CD8-positive, alpha-beta memory T cell (primary cell): ENCODE measurements at places on chromosomes 11 and 22.

DNA sequence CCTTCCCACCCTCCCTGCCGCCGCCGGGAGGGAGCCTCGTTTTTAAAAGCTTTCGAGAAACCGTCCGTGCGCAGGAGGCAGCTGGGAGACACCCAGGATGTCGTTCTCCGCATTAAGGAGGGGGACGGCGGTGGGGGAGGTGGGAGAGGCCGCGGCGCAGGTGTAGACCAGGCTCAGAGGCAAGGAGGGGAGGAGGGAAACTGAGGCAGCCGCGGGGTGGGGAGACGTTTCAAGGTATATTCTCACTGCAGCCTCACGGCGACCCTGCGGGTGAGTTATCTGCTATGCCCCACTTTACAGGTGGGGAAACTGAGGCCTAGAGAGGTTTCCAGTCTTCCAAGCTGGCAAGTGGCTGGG lies 42.7 kb downstream of the CYTH4 start:
- H3K36me3 ChIP-seq: no peaks in the 10 kb centered on the region
- peaks cover 25% of the 10 kb centered on the region for H3K27me3 ChIP-seq
- no peak for DNase-seq
- H3K4me3 ChIP-seq: no peak overlapping the region

- H3K27me3 ChIP-seq: no peaks in the 10 kb centered on the region
- no peak overlapping the region for H3K4me3 ChIP-seq
- H3K27ac ChIP-seq: no peak overlapping the region
- no peaks in the 10 kb centered on the region for H3K4me1 ChIP-seq
- no peak for DNase-seq
Measured at GRCh38 chr11:135036488-135037297, 624.7 kb upstream of the B3GAT1 start.

- H3K4me1 ChIP-seq: no peaks in the 10 kb centered on the region
- no peaks in the 10 kb centered on the region for H3K36me3 ChIP-seq
- H3K27ac ChIP-seq: no peak overlapping the region
- DNase-seq: no peak
- H3K4me3 ChIP-seq: no peak overlapping the region
- no peaks in the 10 kb centered on the region for H3K27me3 ChIP-seq
Measured at GRCh38 chr22:45838305-45838887, 138.6 kb downstream of the WNT7B start.

DNA sequence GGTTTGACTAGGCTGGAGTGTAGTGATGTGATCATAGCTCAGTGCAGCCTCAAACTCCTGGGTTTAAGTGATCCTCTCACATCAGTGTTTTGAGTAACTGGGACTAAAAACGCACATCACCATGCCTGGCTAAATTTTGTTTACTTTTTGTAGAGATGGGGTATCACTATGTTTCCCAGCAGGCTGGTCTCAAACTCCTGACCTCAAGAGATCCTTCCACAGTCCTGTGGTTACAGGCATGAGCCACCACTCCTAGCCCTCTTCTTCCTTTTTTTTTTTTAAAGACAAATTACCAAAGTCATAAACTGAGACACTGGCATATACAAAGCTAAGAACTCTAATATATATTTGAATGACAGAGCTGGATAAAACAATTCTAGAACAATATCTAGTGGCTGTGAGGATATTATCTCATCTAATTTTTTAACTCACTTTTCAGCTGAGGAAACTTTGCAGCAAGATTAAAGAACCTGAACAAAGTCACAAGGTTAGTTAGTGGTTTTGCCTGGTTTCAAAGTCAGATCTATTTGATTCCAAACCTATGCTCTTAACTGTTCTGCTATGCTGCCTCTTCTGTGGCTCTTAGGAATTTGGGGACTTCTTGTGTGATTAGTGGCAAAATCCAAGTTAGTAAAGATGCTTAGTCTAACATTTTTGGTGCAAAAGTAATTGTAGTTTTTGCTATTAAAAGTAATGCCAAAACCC lies 95.3 kb upstream of the RAG2 start:
- H3K4me1 ChIP-seq: no peaks in the 10 kb centered on the region
- H3K27ac ChIP-seq: no peak overlapping the region
- DNase-seq: no peak
- peaks cover 15% of the 10 kb centered on the region for H3K27me3 ChIP-seq
- H3K4me3 ChIP-seq: no peak overlapping the region

GRCh38 chr22:29827091-29827490 lies 11.0 kb downstream of the ASCC2 start:
- H3K27ac ChIP-seq: no peak overlapping the region
- H3K27me3 ChIP-seq: no peaks in the 10 kb centered on the region
- DNase-seq: no peak
- no peaks in the 10 kb centered on the region for H3K4me1 ChIP-seq

- no peaks in the 10 kb centered on the region for H3K4me1 ChIP-seq
- H3K27ac ChIP-seq: no peak overlapping the region
- no peaks in the 10 kb centered on the region for H3K36me3 ChIP-seq
- no peak for DNase-seq
Measured at GRCh38 chr11:111513240-111513605, 1.0 kb upstream of the BTG4 start.

DNA sequence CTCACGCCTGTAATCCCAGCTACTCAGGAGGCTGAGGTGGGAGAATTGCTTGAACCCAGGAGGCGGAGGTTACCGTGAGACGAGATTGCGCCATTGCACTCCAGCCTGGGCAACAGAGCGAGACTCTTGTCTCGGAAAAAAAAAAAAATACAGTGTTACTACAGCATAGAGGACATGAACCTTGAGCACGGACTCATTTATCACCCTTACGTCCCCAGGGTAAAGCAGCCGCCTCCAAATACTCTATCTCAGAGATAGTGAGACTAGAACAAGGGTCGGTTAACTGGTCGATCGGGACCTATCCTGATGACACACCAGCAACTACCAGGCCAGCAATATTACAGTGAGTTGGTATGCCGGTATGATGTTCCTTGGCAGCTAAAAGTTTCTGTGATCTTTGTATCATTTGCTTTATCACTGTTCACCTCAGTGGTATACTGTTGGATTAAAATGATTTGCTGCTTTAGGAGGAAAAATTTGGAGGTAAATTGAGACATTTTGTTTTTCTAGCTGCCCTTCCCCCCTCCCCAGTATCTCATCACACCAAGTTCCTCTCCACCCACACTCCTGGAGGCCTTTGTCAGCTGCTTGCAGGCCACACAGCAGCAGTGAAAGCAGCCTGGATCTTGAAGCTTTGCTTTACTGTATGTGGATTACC lies 7.0 kb upstream of the SIDT2 start:
- H3K4me3 ChIP-seq: no peak overlapping the region
- no peaks in the 10 kb centered on the region for H3K4me1 ChIP-seq
- H3K36me3 ChIP-seq: peaks cover 6% of the 10 kb centered on the region
- DNase-seq: no peak
- H3K27me3 ChIP-seq: no peaks in the 10 kb centered on the region

DNA sequence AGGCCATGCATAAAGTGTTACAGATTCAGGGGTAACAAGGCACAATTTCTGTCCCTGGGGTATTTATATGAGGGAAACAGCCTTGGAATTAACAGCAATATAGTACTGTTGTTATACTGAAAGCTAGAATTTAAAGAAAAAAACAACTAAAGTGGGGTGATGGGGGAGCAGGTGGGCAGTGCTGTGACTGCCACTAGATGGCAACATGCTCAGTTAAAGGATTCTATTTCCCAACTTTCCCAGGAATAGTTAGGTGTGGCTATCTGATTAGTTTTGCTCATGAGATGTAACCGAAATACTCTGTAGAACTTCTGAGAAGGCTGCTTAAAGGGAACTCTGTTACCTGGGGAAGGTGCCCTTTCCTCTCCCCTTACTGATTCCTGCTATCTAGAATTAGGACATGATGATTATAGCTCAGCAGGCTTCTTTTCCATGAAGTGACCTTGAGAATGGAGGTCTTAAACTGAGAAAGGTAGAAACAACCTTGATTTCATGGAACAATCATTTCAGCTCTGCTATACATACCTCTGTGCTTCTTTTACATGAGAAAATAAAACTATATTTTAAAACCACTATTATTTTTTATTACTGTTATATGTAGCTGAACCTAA lies 102.6 kb downstream of the RELT start:
- H3K27ac ChIP-seq: no peak overlapping the region
- no peaks in the 10 kb centered on the region for H3K36me3 ChIP-seq
- H3K4me1 ChIP-seq: no peaks in the 10 kb centered on the region
- no peaks in the 10 kb centered on the region for H3K27me3 ChIP-seq
- H3K4me3 ChIP-seq: no peak overlapping the region
- no peak for DNase-seq

- no peak for DNase-seq
- H3K27ac ChIP-seq: no peak overlapping the region
- H3K27me3 ChIP-seq: no peaks in the 10 kb centered on the region
- no peak overlapping the region for H3K4me3 ChIP-seq
- H3K36me3 ChIP-seq: no peaks in the 10 kb centered on the region
- no peaks in the 10 kb centered on the region for H3K4me1 ChIP-seq
Measured at GRCh38 chr11:13629779-13630178, 38.7 kb upstream of the FAR1 start.

DNA sequence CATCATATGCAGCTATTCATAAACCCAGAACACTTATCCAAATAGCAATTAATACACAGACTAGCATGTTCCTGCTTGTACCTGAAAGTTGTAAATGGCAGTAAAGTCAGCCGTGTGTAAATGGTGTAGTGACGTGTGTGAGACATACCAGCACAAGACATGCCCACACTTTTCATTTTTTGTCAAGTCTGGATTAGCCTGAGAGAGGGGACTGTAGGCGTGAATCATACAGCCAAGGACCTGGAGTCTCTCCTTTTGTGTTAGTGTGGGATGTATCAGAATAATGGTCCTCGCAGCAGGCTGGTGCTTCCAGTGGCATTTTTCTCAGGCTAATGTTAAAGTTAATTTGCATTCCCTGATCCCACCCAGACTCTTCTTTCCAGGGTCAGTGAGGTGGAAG lies 116.8 kb upstream of the BMAL1 start:
- no peak overlapping the region for H3K27ac ChIP-seq
- no peaks in the 10 kb centered on the region for H3K27me3 ChIP-seq
- H3K4me1 ChIP-seq: no peaks in the 10 kb centered on the region
- no peaks in the 10 kb centered on the region for H3K36me3 ChIP-seq

GRCh38 chr22:48263791-48264351 lies 1501.4 kb downstream of the TBC1D22A start:
- H3K27me3 ChIP-seq: no peaks in the 10 kb centered on the region
- no peak overlapping the region for H3K27ac ChIP-seq
- H3K4me1 ChIP-seq: no peaks in the 10 kb centered on the region
- H3K36me3 ChIP-seq: no peaks in the 10 kb centered on the region
- no peak for DNase-seq
- no peak overlapping the region for H3K4me3 ChIP-seq

DNA sequence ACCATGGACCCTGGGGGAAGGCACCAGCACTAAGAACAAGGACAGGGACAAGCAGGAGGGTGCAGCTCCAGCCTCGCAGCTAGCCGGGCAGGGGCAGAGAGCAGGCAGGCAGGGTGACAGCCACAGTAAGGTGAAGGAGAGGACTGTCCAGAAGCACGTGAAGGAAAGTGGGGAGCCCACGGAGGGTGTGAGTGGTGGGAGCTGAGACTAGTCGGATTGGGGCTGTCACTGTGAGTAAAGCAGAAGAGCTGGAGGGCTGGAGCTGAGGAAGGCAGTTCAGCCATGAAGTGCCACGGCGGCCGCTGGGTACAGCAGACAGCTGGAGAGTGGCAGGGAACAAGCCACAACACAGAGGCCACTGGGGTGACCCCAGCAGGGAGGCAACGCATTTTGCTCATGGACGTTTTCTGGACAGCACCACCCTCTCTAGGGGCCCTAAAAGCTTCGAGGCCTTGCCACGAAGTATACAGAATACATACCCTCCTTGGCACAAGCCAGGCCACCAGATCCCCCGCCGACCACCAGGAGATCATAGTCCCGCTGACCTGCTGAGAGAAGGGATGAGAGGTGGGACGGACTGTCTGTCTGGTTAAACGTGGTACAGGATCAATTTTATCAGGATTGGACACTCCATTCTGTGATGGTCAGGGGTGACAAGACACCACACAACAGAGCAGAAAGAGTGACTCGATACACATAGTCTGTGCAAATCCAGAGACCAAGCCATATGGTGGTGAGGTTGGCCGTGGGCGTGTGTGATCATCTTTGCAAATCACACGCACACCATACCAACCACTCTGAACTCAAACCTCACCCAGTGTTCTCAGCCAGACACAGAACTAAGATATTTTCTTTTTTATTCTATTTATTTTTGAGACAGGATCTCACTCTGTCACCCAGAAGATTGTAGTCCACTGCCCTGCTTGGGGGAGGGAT lies 10.8 kb upstream of the COMT start:
- DNase-seq: no peak
- H3K4me1 ChIP-seq: no peaks in the 10 kb centered on the region
- H3K4me3 ChIP-seq: no peak overlapping the region
- H3K36me3 ChIP-seq: peaks cover 4% of the 10 kb centered on the region
- no peaks in the 10 kb centered on the region for H3K27me3 ChIP-seq

DNA sequence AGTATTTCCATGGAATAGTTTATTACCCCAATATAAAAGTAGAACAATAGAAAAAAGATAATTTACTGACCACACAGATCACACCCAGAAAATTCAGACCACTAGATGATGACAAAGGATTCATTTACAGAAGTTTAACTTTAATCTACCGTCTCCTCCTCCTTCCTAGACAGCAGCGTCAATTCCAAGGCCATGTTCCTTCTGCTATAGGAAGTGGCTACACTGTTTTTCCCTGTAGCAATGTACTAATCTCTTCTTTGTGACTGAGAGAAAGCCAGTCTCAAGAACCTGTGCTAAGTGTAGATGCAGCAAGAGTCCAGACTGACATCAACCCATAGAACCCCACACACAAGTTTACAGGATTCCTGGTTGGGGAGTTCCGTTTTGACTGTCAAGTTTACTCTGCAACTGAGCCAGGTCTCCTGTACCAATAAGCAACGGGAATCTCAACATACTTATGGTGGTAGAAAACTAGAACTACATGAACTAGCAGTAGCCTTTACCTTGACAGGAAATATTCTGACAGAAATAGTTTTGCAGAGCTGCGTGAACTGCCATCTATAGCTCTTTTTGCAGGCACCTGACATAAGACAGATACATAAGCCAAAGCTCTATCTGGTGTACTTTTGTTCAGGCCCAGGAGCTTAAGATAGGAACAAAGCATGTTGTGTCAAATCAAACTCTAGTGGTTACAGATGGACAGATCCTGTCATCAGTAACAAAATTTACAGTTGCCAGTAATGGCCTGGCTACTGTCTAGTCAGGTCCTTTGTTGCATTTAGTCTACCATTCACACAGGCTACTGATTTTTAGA lies 42.9 kb downstream of the MRTFA start:
- H3K27me3 ChIP-seq: no peaks in the 10 kb centered on the region
- no peak overlapping the region for H3K4me3 ChIP-seq
- DNase-seq: no peak
- no peaks in the 10 kb centered on the region for H3K36me3 ChIP-seq
- no peak overlapping the region for H3K27ac ChIP-seq

GRCh38 chr22:36144886-36145541 lies 15.5 kb downstream of the APOL3 start:
- H3K27ac ChIP-seq: no peak overlapping the region
- H3K4me1 ChIP-seq: peaks cover 7% of the 10 kb centered on the region
- peaks cover 69% of the 10 kb centered on the region for H3K36me3 ChIP-seq

DNA sequence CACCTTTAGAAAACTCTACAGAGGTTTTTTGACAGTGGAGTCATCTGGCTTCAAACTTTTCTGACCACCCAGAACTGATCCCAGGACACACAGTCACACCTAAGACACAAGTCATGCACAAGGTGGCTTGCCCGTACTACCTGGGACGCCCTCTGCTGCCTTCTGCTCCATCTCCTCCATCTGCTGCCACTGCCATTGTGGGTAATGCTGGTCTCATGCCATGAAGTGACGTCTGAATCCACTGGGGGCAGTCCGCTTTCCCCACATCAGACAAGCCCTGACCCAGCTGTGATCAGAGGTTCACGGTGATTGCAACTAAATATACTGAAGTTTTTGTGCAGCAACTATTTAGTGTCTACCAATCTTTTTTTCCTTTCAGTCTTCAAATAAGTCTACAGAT lies 5.4 kb upstream of the NDUFS8 start:
- H3K36me3 ChIP-seq: no peaks in the 10 kb centered on the region
- H3K4me3 ChIP-seq: no peak overlapping the region
- H3K4me1 ChIP-seq: no peaks in the 10 kb centered on the region
- no peak for DNase-seq
